ENCODE measurements at places on chromosomes 6 and 20. TPM values are rescaled to one million over a fixed set of nuclear protein-coding genes. Genes with fewer than 3 reads are reported as not detected.

Gene SRSF3
- polyA plus RNA-seq, result 285 TPM

Gene EFCAB8
- 0.11 TPM for polyA plus RNA-seq

Gene ECT2L
- 0.05 TPM for polyA plus RNA-seq

Gene MLN
- polyA plus RNA-seq, result not detected

Gene XRN2
- polyA plus RNA-seq, result 44.2 TPM

Gene OTOR
- polyA plus RNA-seq, result not detected

Gene SLC12A5
- polyA plus RNA-seq, result 1.5 TPM

Gene C6orf132
- 4.4 TPM for polyA plus RNA-seq

Gene PI16
- polyA plus RNA-seq, result 107 TPM

Gene GRM1
- 0.01 TPM for polyA plus RNA-seq

Gene PTGIS
- 142 TPM for polyA plus RNA-seq

Gene ADAM33
- polyA plus RNA-seq, result 111 TPM

DNA sequence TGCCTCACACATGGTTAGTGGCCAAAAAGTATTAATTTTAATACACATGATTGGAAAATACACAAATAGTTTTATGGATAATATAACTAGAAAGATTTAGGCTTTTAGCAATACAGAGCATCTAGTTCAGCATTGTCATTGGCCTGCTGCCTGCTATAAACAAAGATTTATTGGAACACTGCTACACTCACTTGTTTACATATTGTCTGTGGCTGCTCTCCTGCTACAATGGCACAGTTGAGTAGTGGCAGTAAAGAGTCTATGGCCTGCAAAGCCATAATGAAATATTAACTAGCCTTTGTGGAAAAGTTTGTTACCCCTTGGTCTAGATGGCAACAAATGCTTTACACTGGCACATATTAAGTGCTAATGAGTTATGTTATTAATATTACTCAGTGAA, 37.8 kb downstream of the ZNF451 start:
- no peak for DNase-seq

- peak; percentile 49 for DNase-seq
Measured at GRCh38 chr6:683742-684440, 9.0 kb downstream of the EXOC2 start.

DNA sequence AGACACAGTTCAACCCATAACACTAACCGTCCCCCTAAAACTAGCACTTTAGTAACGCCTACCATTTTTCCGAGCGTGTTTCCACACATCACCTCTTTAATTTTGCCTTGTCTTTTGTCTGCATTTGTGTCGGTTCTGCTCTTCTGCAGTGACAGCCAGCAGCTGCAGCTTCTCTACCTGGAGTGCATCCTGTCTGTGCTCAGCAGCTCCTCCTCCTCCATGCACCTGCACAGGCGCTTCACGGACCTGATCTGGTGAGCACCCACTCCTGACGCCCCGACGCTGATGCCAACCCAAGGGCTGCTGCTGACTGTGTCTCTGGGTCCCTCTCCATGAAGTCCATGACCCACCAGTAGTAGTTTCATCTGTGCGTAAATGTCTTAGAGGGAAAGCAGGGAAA, 35.4 kb upstream of the PBOV1 start:
- no peak for DNase-seq

DNA sequence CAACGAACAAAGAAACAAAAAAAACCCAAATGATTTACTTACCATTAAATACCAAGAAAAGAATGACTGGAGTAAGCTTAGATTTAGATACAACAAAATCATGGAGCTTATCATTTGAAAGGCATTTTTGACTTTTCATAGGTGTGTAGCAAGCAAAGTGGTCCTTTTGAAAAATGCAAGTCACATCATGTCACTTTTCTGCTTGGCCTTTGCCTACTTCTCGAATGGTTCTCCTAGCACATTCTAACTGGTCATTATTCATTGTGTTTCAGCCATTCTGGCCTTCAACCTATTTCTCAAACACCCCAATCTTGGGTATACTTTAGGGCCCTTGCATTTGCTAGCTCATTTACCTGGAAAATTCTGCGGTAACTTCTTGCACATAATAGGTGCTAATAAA, 22.6 kb downstream of the ASXL1 start:
- DNase-seq, result no peak

- DNase-seq, result no peak
Measured at GRCh38 chr6:24072038-24072746, 53.8 kb upstream of the NRSN1 start.

GRCh38 chr6:135298455-135298854, 117.3 kb downstream of the MYB start:
- DNase-seq, result no peak

- DNase-seq, result no peak
Measured at GRCh38 chr6:159700970-159701369, 7.9 kb upstream of the SOD2 start.

DNA sequence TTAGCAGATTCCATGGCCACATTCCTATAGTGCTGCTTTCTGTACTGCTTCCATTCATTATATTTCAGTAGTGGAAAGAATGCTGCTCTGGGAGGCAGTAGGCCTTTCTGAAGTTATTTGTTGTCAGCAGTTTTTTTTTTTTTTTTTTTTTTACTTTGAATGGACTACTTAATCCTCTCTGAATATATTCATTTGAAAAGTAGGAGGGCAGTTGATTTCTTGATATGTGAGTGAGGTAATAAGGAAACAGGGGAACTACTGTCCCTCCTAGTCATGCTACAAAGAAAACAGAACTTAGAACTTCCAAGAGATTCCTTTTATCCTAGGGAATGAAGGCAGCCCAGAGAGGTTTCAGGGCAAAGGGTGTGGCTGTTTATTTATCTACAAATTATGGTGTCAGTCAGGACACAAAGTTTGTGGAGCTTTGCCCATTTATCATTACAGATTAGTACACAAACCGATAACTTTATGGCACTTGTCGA, 155.9 kb downstream of the JARID2 start:
- no peak for DNase-seq

- DNase-seq, result no peak
Measured at GRCh38 chr6:118565311-118565960, 17.3 kb downstream of the PLN start.

DNA sequence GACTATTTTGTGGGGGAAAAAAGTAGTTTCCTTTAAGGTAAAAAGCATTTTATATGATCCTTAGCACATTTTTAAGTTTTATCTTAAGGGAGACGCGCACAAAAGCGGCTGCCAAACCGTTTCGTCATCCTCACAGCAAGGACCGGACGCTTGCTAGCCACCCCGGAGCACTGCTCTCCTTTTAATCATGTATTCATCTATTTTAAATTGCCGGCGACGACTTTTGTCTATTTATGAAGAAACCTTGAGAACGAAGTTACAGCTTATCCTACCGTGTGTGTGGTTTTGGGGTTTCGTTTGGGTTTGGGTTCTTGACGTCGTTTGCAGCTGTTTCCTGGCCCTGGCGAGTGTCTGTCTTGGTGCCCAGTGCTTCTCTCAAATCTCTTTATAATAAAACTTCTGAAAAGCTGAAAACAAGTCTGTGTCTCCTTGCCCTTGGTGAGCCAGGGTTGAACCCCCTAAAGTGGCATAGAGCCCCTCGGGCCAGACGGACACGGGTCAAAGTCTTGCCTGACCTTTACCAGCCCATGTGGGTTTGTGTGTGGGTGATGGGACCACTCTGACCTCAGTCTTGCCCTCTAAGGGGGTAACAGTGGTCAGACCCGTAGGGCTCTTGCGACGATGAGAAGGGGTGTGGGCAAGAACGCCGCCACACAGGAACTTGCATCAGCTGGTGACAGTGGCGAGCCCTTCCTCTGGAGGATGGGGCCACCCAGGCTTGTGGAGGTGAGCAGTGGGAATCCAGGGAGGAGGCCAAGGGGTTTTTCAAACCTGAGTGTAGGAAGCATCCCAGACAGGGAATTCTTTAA, 117.6 kb downstream of the JPH2 start:
- DNase-seq, result no peak

GRCh38 chr6:144250276-144250675, 34.9 kb upstream of the UTRN start:
- no peak for DNase-seq

DNA sequence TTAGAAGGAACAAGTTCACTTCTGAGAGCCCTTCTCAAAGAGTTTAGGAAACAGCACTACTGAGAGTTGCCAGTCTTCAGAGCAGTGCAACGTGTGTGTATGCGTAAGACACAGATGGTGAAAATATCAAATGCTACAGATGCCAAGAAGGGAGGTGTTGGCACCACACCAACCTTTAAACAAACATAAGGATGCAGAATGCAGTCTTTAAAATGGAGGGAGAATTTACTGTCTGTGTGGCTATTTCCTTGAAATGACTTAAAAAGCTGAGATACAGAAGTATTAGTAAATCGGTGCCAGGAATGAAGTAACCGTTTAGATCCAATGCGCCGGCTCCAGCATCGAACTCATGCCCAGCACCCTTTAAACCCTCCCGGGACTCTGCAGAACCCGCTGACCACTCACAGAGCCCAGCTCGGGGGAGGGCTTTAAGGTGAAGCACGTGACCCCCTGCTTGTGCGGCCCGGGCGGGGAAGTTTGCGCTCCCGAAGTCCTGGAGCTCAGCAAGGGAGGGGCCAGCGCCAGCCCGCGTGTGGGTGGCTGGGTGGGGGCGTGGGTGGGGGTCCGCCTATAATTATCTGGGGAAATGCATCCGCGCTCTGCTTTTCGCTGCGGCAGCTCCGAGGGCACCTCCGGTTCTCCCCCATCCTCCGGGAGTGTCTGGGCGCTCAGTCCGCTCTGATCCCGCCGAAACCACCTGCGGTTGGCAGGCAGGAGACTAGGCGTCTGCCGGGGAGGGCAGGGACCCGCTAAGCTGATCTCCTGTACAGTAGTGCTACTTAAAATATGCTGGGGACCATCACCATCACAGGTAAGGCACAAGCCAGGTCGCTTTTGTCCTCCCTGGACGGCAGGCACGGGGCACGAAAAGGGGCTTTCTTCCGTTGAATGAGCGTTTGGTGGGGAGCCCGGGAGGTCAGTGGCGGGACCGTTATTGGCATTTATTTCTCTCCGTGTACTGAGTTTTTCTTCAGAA, 66.0 kb downstream of the ZBTB2 start:
- DNase-seq, result no peak

GRCh38 chr6:25883991-25884390, 9.9 kb upstream of the SLC17A3 start:
- no peak for DNase-seq

DNA sequence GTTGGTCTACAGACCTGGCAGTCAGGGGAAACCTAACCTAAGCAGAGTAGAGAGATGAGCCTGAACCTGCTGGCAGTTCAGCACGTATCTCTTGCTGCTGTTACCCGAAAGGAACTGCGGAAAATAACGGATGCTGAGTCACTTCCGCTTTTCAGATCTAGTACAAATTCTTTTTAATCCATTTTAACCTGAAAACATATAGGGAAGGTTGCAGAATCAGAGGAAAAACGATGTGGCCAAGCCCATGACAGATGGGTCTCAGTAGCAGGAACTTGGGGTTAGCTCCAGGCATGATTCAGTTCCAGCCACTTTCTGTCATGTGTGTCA, 351.9 kb upstream of the PRND start:
- no peak for DNase-seq

- no peak for DNase-seq
Measured at GRCh38 chr6:4008324-4009047, 70.5 kb downstream of the FAM217A start.

DNA sequence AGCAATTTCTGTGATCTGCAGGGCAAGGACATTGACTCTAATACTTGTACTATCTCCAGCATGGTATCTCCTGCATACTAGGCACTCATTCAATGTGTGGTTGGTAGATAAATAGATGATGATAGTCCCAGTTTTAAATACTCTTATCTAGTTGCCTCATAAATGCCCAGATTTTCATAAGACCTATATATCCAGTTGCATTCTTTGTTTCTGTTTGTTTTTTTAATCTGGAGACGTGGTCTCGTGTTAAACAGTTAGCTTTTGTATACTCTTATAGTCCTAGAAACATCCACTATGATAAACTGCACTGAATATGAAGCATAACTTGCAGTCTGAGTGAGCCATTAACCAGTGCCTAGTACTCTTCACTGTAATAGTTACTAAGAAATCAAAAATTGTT, 35.5 kb upstream of the SUMO4 start:
- DNase-seq, result no peak

DNA sequence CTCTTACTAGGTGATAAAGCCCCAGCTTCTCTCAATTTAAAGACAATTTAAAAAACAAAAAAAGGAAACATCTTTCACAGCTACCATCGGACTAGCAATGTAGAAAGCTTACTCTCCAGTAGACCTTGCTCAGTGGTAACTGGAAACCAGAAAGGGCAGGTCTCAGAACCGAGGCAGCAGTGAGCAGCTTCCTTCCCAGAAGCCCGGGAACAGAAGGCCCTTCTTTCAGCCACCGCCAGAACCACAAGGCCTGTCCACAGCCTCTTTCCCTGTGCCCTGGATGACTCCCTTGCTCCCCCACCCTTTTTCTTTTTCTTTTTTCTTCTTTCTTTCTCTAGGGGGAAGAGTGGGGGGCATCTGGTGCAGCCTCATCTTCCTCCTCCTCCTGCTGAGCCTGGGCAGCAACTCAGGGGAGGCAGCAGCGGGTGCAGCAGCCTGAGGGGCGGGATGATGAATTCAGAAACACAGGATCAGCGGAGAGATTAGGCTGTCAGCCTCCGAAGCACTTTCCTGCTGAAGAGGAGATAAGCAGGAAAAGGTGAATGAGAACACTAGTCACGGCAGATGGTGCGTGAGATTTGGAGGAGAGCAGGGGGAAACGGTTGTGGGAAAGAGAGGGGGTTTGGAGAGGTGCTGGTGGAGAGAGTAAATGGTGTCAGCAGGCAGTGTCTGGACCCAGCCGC, 158.5 kb downstream of the ID4 start:
- no peak for DNase-seq

DNA sequence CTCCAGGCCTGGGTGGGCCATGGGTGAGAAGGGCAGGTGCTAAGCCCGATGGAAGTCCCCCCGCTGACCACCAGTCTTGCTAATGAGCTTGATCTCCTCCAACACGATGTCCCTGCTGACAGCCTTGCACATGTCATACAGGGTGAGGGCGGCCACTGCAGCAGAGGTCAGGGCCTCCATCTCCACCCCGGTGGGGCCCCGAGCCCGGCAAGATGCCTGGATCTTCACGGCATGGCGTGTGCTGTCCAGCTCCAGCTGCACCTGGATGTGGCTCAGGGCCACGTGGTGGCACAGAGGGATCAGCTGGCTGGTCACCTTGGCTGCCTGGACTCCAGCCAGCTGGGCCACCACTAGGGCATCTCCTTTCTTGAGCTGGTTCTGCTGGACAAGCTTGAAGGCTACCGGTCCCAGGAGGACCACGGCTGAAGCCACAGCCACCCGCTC, 27.9 kb downstream of the MOCS1 start:
- no peak for DNase-seq
